ENCODE measurements at places on chromosomes 3 and 15.
A peak's percentile ranks its signal among the peaks of the same experiment; 100 is the strongest.

- DNase-seq: peak; percentile 31
Measured at GRCh38 chr15:24772686-24773373, 97.3 kb downstream of the NPAP1 start.

- no peak for DNase-seq
Measured at GRCh38 chr3:124203292-124203691, 211.4 kb upstream of the ROPN1 start.

GRCh38 chr3:67349551-67350174, 304.7 kb downstream of the SUCLG2 start:
- DNase-seq: peak; percentile 43

DNA sequence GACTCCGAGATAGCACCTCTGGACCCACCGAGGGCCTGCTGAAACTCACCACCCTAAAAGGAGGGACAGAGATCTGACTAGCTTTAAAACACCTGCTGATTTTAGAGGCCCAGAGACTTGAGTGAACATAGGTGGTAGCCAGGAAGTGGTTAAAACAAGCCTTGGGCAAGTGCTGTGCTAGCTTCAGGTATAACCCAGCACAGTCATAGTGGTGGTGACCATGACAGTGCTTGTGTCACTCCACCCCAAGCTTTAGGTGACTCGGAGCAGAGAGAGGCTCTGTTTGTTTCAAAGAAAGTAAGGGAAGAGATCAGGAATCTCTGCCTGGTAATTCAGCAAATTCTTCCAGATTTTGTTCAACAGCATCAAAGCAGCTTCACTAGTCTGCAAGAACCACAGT, 641.1 kb upstream of the BCHE start:
- DNase-seq: no peak

GRCh38 chr3:153219146-153219545, 57.1 kb downstream of the RAP2B start:
- no peak for DNase-seq

GRCh38 chr3:98599647-98600411, 6.4 kb upstream of the CPOX start:
- no peak for DNase-seq

DNA sequence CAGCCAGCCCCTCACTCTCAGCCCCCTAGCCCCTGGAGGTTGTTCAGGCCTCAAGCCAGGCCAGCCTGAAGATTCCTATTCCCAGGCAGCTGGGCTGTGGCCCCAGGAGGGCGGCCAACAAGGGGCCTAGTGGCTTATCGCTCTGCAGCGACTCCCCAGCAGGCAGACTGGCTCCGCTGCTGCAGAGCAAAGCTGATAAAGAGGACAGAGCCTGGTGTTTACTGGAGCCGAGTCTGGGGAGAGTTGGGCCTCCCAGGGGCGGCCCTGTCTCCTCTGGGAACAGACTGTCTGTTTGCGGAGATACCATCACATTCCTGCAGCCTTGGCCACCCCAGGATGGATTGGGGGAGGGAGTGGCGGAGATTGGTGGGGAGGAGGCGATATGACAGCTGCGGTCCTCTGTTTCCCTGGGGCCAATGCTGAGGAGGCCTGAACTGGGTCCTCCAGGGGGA, 22.4 kb upstream of the SMAD6 start:
- no peak for DNase-seq

DNA sequence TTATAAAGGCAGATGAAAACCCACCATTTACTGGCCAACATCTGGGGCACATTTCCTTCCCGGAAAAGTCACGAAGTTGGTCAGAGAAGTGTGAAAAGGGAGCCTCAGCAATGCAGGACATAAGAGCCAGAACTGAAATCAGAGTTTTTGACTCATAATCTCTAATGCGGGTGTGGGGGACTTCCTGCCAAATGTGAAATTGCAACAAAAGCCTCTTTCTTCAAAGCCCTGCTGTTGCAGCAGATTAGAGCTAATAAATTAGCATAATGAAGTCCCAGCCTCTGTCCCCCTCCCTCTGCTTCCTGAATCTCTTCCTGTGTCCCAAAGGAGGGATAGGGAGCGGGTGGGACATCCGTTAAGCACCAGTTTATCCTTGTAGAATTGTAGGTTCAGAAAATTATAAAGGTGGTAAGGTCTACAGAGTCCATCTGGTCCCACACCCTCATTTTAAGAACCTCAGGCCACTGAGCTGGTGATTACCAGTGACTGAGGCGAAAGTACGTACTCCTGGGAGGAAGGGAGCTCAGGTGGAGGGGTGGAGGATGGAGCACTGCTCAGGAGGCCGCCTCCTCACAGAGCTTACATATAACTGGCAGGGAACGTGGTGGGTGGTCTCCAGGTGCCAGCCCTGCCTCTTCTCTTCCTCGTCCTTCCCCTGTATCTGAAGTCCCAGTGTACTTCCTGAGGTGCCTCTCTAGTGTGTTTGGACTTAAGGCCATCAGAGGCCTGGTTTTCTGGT, 35.0 kb downstream of the ST6GAL1 start:
- DNase-seq: no peak

GRCh38 chr15:89205991-89206585, 15.3 kb downstream of the RLBP1 start:
- no peak for DNase-seq

DNA sequence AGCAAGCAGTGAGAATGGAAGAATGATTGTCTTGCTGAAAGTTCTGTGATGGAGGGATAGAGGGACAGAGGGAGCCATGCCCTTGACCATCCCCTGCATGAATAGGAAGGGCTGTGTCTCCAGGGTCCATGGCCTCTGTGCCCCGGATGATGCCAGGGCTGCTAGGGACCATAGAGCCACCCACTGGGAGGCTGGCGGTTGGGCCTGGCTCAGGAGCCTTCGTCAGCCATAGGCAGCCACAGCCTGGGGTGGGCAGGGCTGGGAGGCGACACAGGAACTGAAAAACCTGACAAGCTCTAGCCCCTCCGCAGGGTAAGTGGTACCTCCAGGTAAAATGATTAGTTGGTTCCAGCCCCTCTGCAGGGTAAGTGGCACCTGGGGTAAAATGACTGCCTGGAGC, 19.1 kb upstream of the LAMP3 start:
- DNase-seq: no peak

DNA sequence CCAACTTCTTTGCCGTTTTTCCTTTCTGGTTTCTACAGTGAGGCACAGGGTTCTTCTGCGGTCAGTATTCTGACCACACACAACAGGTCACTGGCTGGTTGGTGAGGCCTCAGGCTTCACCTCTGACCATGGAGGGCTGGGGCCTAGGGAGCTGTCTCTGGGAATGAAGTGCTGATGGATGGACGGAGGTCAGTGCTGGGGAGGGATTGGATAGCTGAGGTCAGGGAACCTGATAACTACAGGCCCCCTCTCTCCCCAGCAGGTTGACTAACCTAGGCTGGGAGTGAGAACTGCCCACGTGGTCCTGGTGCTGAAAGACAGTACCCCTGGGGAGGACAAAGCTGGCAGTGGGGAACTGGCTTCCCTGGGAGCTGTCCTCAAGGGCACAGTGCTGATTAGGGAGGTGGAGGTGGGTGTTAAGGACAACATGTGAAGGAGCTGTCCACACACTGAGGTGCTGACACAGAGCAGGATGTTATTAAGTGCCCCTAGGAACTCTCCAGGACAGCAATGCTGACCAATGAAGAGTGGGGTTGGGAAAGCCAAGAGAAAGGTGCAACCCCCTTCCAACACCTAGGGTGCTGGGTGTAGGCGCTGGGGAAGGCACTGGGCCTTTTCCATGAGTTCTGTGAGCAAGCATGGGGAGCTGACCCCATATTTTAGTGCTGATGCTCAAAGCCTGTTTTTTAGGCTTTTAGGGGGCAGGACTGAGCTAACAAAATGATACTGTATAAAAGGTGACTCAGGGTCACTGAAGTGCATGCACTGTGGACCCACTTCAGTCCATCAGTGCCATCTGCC, 45.2 kb downstream of the ATP2B2 start:
- peak; percentile 27 for DNase-seq

DNA sequence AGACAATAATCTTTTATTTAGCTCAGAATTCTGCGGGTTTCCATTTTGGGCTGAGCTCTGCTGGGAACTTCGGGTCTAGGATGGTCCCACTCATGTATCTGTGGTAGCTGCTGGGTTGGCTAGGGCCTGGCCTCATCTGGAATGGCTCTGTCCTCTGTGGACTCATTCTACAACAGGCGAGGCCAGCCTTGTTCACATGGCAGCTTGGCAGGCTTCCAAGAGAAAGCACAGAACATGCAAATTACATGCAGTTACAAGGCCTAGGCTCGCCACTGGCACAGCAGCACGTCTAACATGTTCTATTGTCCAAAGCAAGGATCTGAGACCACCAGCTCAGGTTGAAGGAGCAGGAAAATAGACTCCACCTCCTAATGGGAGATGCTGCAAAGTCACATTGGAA, 431.4 kb downstream of the PDCD6IP start:
- DNase-seq: no peak

GRCh38 chr3:95394286-95394685, 1331.4 kb downstream of the NSUN3 start:
- DNase-seq: no peak

DNA sequence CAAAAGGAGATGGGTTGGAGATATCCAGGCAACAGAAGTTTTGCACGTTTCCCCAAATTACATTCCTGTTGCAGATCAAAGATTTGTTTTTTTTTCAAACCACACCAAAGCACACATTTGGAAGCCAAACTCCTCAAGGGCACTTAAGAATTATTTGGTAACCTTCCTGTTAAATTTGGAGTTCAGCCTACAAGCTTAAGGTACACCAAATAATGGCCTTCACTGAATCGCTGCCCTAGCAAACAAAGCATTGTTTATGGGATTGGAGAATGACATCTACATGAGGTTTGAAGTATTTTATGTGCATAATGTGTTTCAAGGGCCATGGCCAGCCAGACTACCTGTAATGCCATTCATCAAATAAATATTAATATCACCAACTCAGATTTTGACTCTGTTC, 357.9 kb downstream of the RORA start:
- no peak for DNase-seq

DNA sequence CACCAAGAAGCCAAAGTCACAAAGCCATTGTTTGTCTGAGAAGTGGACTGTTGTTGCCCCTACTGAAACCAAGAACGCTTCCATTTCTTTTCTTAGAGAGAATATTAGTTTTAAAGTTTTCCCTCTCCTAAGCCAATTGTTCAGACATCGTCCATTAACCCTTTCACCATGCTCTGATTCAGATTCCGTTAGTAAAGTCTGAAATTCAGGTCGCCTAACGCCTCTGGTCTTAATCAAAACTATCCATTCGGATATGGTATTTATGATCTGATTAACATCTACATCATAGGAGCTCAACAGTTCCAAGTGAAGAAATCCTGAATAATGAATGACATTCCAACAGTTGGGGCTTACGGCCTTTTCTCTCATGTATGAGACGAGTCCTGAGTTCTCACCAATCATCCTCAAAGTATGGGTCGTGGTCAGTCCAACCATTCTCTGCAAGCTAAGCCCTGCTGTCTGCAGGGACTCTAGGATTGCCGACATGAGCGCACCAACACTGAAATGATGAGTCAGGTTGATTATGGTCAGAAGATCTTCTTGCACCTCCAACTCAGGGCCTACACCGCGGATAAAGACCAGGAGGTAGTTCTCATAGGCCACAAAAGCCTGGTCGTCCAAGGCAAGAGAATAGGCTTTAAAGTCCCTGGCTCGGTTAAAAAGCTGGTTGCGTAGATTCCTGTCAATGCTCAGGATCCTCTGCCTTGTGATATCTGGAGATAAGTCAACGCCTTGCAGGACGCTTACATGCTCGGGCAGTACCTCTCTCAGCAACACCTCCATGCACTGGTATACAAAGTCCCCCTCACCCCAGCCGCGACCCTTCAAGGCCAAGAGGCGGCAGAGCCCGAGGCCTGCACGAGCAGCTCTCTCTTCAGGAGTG, 767 bp downstream of the EPM2AIP1 start:
- DNase-seq: no peak

GRCh38 chr3:136297826-136298225, 47.7 kb downstream of the PCCB start:
- DNase-seq: no peak

All from epithelial cell of proximal tubule (primary cell).